ENCODE measurements at places on chromosomes 4 and X.

GRCh38 chrX:26783512-26784225 is 567.7 kb downstream of the MAGEB5 start:
- peak; percentile 20 for DNase-seq

DNA sequence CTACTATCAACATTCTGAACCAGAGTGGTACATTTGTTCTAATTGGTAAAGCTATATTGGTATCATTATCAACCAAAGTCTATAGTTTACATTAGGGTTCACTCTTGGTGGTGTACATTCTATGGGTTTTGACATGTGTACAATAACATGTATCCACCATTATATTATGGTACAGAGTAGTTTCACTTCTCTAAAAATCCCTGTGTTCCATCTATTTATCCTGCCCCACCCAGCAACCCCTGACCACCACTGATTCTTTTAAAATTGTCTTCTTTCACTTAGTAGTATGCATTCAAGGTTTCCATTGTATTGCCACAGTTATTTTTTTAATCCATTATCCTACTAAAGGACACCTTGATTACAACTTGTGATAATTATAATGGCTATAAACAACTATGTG is 15.3 kb upstream of the TMPRSS11D start:
- DNase-seq: no peak

GRCh38 chr4:1109898-1110506 is 3.4 kb downstream of the RNF212 start:
- DNase-seq: no peak

GRCh38 chrX:149807747-149808458 is 26.2 kb downstream of the MAGEA9 start:
- DNase-seq: no peak

DNA sequence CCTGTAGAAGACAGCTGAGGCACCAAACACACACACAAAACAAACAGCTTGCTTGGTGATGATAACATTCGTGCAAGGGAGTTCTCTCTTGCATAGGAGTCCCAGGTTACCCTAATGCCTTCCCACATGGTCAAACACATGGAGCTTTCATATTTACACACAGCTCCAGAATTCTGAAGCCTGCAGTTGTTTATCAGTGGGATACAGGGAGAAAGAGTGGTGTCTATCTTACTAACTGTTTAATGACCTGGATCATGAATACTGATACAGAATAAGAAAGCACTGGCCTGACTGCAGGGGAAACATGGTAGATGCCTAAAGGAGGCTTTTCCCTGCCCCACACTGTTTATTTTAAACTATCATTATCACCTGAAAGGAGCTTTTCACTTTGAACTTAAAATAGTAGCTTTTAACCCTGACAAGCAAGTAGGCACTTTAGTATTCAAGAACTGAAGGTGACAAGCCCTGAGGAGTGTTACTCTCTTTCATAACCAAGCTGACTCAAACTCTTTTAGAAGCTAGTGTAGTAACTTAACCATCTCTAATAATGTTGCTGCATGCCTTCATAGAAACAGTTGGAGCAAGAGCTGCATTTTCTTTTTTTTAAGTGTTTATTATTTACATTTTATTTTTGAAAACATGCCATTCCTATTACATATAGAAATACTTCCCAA is 15.6 kb downstream of the TET2 start:
- DNase-seq: no peak
